ENCODE measurements at places on chromosomes 7 and 10.

- no peak for DNase-seq
These were observed 6.2 kb downstream of the VWA2 start for GRCh38 chr10:114245121-114245791.

DNA sequence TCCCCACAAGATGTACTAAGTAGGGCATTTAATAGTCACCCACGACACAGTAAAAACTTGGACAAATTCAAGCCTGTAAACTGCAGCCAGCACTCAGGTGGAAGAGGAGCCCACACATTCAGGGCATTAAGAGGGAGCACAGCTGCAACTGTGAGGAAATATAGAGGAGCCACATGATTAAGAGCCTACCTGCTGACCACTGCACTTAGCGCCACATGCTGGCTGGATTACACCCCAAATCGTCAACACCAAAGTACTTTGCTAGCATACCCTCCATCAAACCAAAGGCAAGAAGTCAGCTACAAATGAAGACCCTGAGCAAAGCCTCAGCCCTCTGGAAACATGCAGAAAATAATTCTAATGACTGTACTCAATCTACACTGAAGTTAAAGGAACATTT, 322.3 kb upstream of the PLXDC2 start:
- DNase-seq = no peak

- no peak for DNase-seq
These were observed 508.2 kb upstream of the SEMA3D start for GRCh38 chr7:85695041-85695440.

- no peak for DNase-seq
These were observed 455.3 kb downstream of the PLXDC2 start for GRCh38 chr10:20271490-20271889.

DNA sequence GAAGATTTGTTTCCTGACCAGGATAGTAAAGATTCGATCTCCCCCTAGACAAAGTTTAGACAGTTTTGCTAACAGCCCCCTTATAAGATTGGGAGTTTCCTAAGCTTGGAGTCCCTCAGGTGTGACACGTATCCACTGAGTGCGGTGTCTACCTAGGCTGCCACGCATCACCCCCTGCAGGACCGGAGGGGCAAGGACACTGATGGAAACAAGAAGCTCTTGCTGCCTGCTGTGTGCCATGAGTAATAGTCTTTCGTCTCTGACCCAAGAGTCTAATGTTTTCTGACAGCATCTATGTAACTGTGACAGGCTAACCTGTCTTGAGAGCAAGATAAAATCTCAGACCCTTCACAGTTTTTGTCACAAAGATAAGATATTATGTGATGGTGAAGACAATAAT, 173.5 kb downstream of the SEMA3E start:
- peak; percentile 6 for DNase-seq

DNA sequence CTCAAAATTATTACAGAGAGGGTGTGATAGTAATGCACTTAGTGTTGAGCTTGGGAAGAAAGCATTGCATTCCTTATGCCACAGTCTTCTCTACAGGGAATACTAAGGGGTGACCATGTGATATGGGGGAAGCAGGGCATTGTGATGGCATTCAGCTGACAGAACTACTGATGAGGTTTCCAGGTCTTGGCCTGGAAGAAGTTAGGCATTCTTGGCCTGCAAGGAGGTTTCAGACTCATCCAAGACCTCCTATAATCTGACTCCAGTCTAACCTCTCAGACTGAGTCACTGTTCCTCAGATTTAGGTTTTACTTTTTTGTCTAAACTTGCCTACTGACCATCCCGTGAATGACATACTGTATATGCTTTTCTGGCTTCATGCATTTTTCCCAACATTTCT, 7.9 kb downstream of the STMP1 start:
- peak; percentile 77 for DNase-seq

DNA sequence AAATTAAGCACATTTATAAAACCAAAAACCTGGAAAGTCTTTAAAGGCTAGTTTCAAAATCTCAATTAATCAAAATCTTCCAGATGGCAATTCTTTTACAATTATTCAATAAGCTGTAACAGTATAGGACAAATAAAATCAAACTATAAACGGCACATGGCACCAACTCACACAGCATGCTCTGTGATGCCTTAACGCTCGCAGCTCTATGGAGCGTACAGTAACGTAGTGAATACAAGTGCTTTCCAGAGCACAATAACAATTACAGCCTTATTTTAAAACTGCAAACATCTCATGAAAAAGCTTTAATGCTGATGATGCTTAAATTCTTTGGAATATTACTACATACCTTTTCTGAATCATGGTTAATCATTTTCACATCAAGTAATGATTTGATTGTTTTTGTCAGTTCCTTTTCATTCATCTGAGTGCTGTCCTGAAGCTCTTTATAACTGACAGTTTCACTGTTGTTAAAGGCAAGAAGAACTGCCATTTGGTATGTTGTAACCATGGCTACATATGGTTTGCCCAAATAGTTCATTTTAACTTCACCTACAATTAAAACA, 74.2 kb downstream of the CUL2 start:
- DNase-seq = no peak

GRCh38 chr10:97707134-97707861, 6.2 kb upstream of the MARVELD1 start:
- DNase-seq = no peak

DNA sequence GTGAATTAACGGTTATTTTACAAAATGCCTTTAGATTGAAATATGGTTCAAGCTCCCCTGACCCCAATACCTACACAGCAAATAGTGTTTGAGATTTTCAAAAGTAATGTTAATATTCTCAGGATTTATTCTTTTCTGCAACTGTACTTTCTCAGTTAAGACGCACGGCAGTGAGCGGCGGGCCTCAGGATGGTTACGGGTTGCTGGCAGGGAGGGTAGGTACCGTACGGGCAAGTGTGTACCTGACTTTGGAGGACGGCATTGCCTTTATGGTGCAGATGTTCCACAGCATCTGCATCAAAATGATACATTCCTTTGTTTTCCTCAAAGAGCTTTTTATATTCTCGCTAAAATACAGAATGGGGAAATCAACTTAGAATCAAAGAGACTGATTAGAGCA, 44.8 kb downstream of the NEBL start:
- no peak for DNase-seq

- DNase-seq = no peak
These were observed 437.7 kb downstream of the RPS24 start for GRCh38 chr10:78471326-78471722.

GRCh38 chr10:125606414-125607010, 76.5 kb downstream of the TEX36 start:
- no peak for DNase-seq

DNA sequence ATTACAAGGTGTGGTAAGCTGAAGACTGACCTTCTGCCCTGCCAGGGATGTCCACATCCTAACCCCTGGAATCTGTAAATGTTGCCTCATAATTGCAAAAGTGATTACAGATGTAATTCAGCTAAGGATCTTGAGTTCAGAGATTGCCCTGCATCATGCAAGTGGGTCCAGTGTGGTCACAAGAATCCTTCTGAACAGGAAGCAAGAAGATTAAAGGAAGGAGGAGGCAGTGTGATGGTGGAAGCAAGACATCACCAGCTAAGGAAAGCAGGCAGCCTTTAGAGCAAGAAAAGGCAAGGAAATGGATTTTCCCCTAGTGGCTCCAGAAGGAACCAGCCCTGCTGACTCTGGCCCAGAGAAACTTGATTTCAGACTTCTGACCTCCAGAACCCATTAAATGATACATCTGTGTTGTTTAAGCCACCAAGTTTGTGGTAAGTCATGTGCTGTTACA, 78.1 kb downstream of the USP6NL start:
- DNase-seq = peak; percentile 64

DNA sequence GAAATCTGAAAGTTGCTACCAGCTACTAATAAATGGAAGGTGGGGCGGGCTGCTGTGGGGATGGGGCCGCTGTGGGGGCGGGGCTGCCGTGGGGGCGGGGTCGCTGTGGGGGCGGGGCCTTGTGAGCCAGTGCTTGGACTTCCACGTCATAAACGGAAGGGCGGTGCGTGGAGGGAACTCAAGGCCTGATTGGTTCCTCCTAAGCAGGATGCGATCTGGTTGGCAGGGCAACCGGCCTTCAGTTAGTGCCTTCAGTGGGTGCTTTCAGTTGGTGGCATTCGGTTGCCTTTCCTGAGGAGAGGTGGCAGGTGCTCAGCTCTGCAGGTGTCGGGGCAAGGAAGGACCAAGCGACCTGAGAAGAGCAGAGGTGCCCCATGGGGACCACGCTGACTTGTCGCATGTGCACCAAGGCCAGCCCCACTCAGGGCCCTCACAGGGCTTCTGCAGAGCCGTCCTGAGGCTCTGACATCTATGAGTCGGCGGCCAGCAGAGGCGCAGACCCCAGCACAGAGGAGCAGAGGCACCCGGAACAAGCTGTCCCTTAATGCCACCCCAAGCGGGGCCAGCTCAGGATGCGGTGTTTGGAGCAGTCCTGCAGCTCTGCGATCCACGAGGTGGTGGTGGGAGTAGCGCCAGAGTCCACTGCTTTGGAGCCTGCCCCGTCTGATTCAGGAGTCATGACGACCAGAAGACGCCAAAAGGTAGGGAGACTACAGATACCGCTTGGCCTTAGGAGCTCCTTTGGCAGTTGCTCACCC, 54.4 kb upstream of the PDSS1 start:
- DNase-seq = no peak

GRCh38 chr7:130154501-130155317, 50.5 kb downstream of the TMEM209 start:
- DNase-seq = no peak

- DNase-seq = no peak
These were observed at the start of gene CPVL for GRCh38 chr7:29146057-29146706. CPVL (minus strand) TSS chr7:29146537; CDS start chr7:29121061, 25,476 bp downstream.

DNA sequence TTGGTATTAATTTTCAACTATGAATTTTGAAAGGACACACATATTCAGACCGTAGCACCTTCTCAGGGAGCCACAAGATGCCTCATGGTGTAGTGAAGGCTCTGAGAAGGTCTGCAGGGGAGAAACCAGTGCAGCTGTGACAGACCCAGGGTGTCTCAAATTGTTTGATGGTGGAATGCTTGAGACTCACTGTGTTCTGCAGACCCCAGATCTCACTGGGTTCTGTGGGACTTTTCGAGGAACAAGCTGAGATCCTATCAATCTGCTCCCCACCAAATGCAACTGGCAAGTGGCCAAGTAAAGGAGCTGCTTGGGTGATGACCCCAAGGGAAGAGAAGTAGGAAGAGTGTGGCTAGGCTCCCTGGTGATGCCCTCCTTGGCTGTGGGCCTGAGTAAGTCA, 130.5 kb upstream of the UNC5B start:
- DNase-seq = no peak

DNA sequence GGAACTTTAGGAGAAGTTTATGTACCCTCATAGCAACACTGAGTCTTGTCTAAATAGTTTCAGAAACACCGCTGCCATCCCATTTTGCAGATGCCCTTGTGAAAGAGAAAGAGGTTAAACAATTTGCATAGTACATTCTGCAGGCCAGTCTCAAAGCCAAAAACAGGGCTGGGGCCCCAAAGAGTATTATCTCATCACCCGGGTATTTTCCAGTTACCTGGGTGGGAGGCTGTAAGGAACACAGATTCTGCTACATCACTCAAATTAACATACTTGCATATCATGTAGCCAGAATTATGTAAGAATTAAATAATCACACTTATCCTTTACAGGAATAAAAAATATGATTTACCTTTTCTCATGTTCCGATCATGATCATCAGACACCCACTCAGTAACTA, 3.1 kb upstream of the FAM171A1 start:
- DNase-seq = no peak

GRCh38 chr7:33217595-33217994, 88.2 kb downstream of the BBS9 start:
- DNase-seq = no peak

DNA sequence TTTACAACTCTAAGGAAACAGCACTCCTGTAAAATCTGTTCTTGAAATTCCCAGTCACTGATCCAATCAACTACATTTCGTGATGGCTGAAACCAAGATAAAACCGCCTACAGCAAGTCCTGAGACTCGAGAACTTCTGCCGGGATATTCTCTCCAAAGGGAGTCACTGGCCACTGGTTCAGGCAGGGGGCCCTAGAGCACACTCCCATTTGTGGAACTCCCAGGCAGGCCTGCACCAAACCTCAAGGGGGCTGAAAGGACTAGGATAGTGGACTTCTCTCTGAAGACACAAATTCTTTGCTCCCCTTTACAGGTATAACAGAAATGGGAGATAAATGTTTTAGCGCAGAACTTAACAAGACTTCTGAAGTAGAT, 16.3 kb downstream of the CYTH3 start:
- DNase-seq = no peak

DNA sequence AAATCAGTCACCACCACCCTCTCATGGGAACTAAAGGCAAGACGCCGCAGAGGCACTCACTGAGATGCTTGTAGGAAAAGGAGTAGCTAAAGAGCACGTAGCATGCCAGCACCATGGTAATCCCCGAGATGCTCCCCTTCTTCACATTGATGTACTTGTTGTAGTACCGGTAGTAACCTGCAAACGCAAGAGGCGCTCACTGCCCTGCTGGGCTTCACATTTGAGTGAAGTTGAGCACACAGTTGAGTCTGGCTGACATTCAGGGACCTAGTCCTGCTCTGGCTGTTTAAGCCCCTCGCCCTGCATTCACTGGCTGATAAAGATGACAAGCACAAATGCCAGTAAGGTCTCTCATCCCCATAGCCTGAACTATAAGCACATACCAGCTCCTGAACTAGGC, 6.9 kb downstream of the ATP5MF start:
- peak; percentile 42 for DNase-seq

- DNase-seq = peak; percentile 26
These were observed 188.8 kb downstream of the ZNF438 start for GRCh38 chr10:30842894-30843293.

DNA sequence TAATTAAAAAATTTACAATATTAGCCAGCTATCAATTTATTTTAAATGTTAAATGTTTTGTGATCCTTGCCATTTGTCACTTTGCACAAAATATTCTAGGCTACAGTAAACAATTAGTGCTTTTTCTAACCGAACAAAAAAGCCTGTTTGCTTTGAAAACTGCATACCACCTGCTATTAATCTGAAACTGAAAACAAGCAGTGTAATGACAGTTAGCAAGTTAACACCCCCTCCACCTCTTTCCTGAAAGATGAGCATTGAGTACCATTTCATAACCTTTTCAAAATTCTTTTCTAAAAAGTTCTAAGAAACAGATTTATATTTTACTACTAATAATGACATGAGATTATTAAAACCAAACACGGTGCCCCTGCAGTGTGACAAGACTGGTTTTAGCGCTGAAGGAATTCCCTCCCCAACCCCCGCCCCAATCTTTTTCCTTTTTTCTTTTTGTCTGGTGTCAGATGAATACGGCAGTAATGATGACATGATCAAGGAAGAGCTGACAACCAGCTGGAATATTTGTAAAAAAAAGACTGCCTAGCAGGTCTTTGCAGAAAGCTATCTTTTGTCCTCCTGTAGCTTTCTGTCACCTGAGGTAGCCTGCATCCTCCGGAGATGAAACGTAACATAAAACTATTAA, 175.6 kb downstream of the CHCHD3 start:
- no peak for DNase-seq

GRCh38 chr7:34187798-34188307, 282.5 kb downstream of the BMPER start:
- DNase-seq = peak; percentile 17
